ENCODE measurements at places on chromosomes 1 and 21. TPM values are rescaled to one million over a fixed set of nuclear protein-coding genes. Genes with fewer than 3 reads are reported as not detected.

GSTM1 gene
- not detected for total RNA-seq

RBM11 gene
- total RNA-seq, result not detected

DNA sequence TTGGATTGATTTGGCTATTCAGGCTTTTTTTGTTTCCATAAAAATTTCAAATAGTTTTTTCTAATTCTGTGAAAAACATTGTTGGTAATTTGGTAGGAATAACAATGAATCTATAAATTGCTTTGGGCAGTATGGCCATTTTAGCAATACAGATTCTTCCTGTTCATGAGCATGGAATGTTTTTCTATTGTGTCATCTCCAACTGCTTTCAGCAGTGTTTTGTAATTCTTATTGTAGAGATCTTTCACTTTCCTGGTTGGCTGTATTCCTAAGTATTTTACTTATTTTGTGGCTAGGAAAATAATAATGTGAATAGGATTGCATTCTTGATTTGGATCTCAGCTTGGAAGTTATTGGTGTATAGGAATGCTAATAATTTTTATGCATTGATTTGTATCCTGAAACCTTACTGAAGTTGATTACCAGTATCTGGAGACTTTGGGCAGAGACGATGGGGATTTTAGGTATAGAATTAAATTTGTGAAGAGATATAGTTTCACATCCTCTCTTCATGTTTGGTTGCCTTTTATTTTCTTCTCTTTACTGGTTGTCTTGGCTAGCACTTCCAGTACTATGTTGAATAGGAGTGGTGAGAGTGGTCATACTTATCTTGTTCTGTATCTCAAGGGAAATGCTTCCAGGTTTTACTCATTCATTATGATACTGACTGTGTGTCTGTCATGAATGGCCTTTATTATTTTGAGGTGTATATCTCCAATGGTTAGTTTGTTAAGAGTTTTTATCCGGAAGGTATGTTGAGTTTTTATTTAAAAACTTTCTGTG lies 57.3 kb downstream of the DRAM2 start:
- no peak for DNase-seq

GRCh38 chr1:165882168-165882837 lies 54.9 kb downstream of the UCK2 start:
- no peak for DNase-seq

DNA sequence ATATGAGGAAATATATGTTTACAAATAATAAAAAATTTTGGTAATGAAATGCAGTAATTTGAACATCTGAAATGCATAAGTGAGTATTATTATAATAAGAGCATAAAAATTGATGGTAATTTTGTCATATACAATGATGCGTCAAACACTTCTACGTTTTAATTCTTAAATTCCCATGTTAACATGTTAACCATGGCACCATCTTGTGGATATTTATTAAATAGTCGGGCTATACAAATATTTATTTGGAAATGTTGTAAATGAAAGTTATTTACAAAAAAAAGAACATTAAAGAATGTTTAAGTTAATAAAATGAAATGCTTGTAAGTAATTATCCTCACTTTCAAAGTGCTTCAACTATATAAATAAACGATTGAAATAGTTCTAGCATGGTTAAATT lies 57.2 kb upstream of the C1orf185 start:
- DNase-seq, result no peak

All from mesenteric fat pad (tissue), 1 donor.